ENCODE measurements at places on chromosomes 12 and 14. TPM values are rescaled to one million over a fixed set of nuclear protein-coding genes. Genes with fewer than 3 reads are reported as not detected.

PLXNC1 gene
- 22.0 TPM for polyA plus RNA-seq

EEA1 gene
- 20.9 TPM for polyA plus RNA-seq

CHGA gene
- polyA plus RNA-seq = 2.1 TPM

IL26 gene
- polyA plus RNA-seq = not detected

SNW1 gene
- polyA plus RNA-seq = 45.3 TPM

POTEM gene
- not detected for polyA plus RNA-seq

LMNTD1 gene
- polyA plus RNA-seq = not detected

BDKRB2 gene
- 4.8 TPM for polyA plus RNA-seq

RNASE1 gene
- polyA plus RNA-seq = 173 TPM

Measured in muscle of back (tissue), 13 donors.